ENCODE measurements at places on chromosomes 13 and 19.
A peak's percentile ranks its signal among the peaks of the same experiment; 100 is the strongest.

DNA sequence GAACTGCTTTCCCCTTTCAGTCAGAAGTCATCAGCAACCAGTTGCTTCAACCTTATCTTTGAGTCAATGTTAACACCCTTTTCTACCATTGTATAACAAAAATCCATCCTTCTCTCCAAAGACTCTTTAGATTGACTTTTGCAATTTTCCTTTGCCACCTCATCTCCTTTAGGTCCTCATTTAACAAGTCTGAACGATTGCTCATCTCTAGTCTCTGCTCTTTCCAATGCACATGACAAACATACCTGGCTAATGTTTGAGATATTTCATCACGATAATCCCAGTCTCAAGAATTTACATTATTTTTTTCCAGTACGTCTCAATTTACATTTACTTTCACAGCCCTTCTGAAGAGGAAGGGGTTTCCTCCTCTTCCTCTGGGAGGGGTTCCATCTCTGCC, 127.5 kb downstream of the KLF12 start:
- no peak for DNase-seq

GRCh38 chr13:92681239-92681638, 545.4 kb upstream of the GPC6 start:
- DNase-seq = no peak

GRCh38 chr13:42123600-42123999, 75.2 kb downstream of the DGKH start:
- DNase-seq = no peak

GRCh38 chr13:41995946-41996345, 35.0 kb upstream of the VWA8 start:
- peak; percentile 63 for DNase-seq
